ENCODE measurements at places on chromosomes 4 and X.

- DNase-seq = no peak
Observed at GRCh38 chrX:42090395-42090794, 167.0 kb upstream of the CASK start.

- DNase-seq = no peak
Observed at GRCh38 chr4:151361126-151361525, 35.7 kb upstream of the SH3D19 start.

DNA sequence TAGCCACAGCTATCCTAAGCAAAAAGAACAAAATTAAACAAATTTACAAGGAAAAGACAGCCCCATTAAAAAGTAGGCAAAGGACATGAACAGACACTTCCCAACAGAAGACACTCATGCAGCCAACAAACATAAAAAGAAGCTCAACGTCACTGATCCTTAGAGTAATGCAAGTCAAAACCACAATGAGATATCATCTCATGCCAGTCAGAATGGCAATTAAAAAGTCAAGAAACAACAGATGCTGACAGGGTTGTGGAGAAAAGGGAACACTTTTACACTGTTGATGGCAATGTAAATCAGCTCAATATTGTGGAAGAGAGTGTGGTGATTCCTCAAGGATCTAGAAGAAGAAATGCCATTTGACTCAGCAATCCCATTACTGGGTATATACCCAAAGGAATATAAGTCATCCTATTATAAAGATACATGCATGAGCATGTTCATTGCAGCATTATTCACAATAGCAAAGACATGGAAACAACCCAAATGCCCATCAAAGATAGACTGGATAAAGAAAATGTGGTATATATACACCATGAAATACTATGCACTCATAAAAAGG lies 163.0 kb upstream of the TET2 start:
- DNase-seq = no peak

DNA sequence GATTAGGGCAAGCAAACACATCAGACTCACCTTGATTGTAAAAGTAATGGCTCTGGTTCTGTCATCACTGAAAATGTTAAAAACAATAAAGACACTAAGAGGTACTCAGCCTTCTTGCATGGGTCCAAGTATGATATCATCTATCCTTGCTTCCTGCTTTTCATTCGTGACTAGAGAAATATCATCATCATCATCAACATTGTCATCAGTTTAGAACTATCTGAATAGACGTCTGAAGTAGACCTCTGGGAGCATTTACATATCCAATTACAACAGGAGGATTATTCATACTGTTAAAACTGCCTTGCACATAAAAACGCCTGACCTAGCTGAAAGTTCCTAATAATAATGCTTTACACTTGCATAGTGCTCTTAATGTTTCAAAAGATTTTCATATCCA lies 9.8 kb upstream of the FRAS1 start:
- DNase-seq = no peak

GRCh38 chrX:38879631-38880220 lies 78.5 kb downstream of the MID1IP1 start:
- DNase-seq = no peak

DNA sequence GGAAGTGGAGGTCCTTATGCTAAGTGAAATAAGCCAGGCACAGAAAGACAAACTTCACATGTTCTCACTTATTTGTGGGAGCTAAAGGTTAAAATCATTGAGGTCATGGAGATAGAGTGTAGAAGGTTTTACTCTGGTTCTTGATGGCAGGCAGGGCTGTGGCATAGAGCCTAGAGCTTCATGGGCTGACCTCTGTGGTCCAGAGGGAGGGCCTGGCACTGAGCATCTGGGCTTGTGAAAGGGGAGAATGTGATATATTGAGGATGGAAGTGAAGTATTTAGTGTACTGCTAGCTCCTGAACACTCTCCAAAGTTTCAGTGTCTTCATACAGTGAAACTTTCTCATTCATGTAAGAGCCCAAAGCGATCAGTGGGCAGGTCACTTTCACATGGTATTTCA lies 71.3 kb upstream of the ANXA3 start:
- DNase-seq = no peak

GRCh38 chr4:122777846-122778673 lies 45.6 kb downstream of the BBS12 start:
- no peak for DNase-seq

DNA sequence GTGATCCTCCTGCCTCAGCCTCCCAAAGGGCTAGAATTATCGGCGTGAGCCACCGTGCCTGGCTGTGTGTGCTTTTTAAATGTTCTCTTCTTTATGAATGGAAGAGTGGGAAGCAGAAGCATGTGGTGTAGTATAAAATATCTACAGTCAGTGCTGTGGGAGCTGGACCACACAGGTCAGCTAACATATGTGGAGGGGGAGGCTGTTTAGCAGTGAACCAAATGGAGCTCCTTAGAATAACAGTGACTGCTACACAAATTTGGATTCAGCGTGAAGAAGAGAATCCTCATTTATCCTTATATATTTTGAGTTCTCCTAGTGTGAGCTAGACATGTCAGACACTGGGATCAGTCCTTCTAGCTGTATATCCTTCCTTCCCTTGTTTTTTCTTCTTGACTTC lies 3.2 kb downstream of the SNX25 start:
- no peak for DNase-seq

DNA sequence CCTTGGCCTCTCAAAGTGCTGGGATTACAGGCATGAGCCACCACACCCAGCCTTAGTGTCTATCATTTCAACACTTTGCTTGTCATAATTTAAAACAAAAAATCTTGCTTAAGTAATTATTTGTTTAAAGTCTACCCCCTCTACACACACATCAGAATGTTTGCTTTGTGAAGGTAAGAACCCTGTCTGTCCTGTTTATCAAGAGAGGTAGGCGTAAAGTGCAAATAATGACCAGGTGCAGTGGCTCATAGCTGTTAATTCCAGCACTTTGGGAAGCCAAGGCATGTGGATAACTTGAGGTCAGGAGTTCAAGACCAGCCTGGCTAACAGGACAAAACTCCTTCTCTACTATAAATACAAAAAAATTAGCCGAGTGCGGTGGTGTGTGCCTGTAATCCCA lies 326.7 kb upstream of the CLNK start:
- no peak for DNase-seq

- no peak for DNase-seq
Observed at GRCh38 chr4:159608436-159608835, 505.6 kb downstream of the RAPGEF2 start.

- DNase-seq = no peak
Observed at GRCh38 chrX:29661290-29661689, 554.1 kb upstream of the MAGEB2 start.

GRCh38 chrX:149476513-149476912 lies 28.6 kb downstream of the IDS start:
- no peak for DNase-seq
